ENCODE measurements at places on chromosomes 13 and 19. TPM values are rescaled to one million over a fixed set of nuclear protein-coding genes. Genes with fewer than 3 reads are reported as not detected.

The RGL3 gene
- total RNA-seq, result 0.21 TPM

The OR4F17 gene
- total RNA-seq, result not detected

The SHISA2 gene
- under 0.01 TPM for total RNA-seq

The SLITRK6 gene
- 3.8 TPM for total RNA-seq

The GALP gene
- not detected for total RNA-seq

The LMTK3 gene
- 3.6 TPM for total RNA-seq

The ZBTB32 gene
- not detected for total RNA-seq

The PLIN4 gene
- total RNA-seq, result 2.4 TPM

The VAV1 gene
- total RNA-seq, result 1.7 TPM

The SERPINE3 gene
- total RNA-seq, result not detected

The CLEC4G gene
- not detected for total RNA-seq

The FBXO27 gene
- 7.2 TPM for total RNA-seq

The RNASEH2A gene
- total RNA-seq, result 13.3 TPM

The UBE2L5 gene
- total RNA-seq, result not detected

The KL gene
- total RNA-seq, result not detected

The SELENOV gene
- total RNA-seq, result not detected

Measured in nasal cavity respiratory epithelium epithelial cell of viscerocranial mucosa (primary cell).